CD4-positive, alpha-beta T cell treated with Interleukin-12 subunit alpha and Interleukin-12 subunit beta, for 1 hour (primary cell): ENCODE measurements at places on chromosomes 7 and 10.

- DNase-seq = no peak
These were observed 691.8 kb downstream of the SUGCT start for GRCh38 chr7:40826411-40827221.

DNA sequence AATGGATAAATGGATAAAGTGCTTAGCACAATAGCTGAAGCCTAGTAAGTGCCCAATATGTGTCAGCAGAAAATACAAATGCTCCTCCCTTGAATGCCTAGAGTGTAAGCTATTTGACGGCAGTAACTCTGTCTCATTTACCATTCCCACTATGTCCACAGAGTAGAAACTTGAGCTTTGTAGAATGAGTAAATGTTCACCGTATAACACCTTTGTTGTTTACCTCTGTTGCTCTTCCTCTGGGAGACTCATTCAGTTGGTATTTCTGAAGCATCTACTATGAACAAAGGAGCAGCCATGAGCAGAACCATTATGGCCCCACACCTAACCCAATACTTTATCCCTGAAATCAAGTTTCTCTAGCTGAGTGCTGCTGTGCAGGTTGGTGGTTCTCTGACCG, 8.4 kb upstream of the SLC16A12 start:
- no peak for DNase-seq

GRCh38 chr10:99938563-99938962, 71.2 kb downstream of the DNMBP start:
- DNase-seq = no peak

- DNase-seq = no peak
These were observed 116.2 kb downstream of the BAMBI start for GRCh38 chr10:28793482-28793881.

DNA sequence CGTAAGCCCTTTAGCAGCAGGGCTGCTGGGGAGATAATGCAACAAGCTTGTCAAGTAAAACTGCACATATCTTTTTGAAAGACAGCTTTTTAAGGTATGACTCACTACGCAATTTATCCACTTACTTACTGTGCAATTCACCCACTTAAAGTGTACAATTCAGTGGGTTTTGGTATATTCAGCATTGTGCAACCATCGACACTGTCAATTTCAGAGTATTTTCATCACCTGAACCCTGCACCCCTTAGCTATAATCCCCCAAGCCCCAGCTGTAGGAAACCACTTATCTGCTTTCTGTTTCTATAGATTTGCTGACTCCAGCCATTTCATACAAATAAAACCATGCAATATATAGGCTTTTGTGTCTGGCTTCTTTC, 168.0 kb downstream of the PTPN20 start:
- DNase-seq = no peak
